ENCODE measurements at places on chromosomes 16 and 17.
A peak's percentile ranks its signal among the peaks of the same experiment; 100 is the strongest.

DNA sequence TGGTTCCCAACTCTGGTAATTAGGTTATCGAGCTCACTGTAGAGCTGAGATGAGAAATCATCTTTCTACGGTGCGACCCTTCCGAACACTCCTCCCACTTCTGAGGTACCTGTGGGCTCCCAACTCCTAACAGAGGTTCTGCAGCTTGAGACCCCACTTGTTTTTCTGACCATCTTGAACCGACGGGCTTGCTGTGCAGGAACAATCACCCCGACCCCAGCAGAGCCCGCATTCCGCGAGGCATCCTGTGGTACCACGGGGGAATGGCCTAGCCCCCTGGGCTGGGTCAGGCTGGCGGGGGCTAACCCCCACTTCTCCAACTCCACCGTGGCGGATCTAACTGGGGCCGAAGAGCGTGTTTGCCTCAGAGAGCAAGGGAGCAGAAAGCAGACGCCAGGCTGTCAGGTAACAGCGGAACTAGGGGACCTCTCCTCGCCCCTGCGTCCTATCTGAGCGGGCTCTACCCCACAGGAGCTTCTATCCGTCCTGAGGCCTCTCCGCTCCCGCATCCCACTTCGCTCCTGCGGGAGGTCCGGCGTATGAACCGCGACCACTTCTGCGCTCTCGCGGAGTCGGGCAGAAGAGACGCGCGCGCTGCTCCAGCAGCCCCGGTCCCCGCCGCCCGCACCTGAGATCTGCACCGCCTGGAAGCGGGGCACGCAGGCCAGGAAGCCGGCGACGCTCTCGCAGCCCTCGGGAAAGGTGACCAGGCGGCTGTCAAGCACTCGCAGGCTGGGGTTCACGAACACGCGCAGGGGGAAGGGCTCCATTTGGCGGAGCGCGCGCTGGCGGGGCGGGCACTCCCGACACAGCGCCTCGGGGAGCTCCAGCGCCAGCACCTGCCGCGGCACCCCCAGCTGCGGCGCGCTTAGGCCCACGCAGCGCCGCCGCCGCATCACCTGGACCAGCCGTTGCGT, 761 bp downstream of the PDF start:
- no peak for DNase-seq

DNA sequence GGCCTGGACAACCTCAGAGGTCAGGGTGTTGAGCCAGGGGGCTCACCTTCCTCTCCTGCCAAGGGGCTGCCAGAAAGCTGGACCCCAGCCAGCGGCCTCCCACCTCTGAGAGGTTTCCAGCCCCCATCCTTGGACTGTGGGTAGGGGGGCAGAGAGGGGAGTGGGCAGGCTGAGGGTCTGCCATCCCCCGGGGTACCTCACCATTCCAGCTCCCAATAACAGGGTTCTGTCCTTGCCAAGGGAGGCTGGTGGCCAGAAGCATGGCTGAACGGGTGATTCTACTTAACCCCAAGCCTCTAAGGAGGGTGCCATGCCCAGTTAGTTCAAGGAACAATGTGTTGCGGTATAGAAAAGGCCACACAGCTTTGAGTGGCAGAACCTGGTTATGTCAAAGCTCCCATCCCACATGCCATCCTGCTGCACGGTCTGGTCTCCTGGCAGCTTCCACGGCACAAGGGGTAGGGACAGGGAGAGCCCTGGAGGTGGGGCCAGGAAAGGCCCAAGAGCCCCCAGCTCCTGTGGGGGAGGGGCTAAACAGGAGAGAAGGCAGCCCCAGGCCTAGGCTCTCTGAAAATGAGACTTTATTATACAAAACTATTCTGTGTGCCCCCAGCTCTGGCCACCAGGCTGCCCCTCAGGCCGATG, 19.8 kb downstream of the B9D1 start:
- DNase-seq: no peak

GRCh38 chr16:57256601-57257395, 11.7 kb downstream of the ARL2BP start:
- no peak for DNase-seq

DNA sequence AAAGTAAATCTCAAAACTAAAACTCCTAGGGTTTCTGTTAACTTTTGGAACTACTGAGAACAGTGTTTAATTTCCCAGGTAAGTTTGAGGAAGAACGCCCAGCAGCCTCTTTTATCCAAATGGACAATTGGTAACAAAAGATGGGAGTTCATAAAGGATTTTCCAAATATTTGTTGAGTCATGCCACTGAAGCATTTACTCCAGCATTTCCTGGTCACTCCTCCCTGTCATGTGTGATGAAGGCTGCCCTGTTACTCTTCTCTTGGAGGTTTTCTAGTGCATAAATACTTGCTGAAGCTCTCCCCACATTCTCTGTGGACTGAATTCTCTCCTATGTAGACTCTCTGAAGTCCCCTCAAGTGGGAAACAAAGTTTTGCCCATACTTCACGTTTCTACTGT, 16.5 kb downstream of the ZNF75A start:
- no peak for DNase-seq

- peak; percentile 61 for DNase-seq
These were observed 32.6 kb upstream of the MEOX1 start for GRCh38 chr17:43694081-43694870.

DNA sequence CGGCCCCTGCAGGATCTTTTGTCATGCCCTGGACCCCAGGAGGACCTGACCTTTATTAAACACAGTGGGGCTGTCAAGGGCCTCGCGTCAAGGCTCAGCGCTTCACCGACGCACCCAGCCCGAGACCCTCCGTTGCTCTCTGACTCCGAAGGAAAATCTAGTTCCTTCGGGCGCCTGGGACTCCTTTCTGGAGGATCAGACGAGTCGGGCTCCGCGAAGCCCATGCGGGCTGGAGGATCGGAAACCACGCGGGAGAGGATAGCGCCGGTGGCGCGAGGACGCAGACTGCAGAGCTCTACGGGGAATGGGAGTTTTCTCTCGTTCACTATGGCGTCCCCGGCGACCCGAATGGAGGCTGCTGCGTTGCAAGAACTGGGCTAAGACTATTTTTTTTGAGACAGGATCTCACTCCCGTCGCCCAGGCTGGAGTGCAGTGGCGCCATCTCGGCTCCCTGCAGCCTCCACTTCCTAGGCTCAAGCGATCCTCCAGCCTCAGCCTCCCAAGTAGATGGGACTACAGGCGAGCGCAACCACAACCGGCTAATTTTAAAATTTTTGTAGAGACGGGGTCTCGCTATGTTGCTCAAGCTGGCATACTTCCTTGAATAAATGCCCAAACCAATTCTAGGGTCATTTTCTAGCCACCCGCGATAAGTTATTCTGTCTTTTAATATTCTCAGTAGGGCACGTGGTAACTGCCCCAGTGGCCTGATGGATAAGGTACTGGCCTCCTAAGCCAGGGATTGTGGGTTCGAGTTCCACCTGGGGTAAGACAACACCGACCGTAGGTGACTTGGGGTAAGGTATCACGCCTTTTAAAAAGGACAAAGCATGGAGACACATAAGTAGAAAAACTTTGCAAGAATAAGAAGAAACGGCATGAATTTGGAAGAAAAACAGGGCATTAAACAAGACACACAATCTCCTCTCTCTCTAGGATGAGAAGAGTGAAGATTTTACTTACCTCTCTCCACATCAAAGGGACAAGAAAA, 5.5 kb downstream of the OR1F1 start:
- DNase-seq: no peak

DNA sequence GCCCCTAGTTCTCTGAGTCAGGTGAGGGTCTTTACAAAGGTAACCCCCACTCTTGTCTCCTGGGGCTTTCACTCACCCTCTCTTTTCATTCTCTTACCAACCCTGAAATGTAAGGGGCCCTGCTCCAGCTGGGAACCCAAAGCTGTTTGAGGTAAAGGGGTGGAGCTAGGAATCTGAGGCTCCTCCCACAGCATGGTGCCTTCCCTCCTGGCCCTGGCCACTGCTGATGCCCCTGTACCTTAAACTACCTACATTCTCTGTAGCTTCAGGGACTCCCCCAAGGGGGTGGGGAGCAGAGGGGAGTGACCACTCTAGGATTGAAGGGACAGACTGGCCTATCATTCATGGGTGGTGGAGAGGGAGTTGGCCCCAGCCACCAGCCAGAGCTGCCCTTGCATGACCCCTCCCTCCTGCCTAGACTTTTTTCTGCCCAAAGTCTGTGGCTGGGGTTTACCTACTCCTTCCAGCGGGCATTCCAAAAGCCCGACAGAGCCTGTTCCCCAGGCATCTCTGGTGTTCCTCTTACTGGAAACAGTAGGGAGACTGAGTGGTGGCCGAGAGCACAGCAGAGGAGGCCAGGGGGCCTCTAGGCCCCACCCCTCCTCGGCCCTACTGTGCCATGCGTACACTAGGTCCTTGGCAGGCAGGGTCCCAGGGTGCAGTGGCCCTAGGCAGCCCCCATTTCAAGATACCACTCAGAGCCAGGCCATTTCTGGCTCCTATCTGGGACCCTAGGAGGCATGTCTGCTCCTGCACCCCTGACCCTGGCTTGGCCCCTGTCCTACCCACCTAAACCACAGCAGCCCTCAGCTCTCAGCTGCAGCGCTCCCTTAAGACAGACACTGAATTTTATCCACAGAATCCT, 9.5 kb downstream of the DOK4 start:
- no peak for DNase-seq

DNA sequence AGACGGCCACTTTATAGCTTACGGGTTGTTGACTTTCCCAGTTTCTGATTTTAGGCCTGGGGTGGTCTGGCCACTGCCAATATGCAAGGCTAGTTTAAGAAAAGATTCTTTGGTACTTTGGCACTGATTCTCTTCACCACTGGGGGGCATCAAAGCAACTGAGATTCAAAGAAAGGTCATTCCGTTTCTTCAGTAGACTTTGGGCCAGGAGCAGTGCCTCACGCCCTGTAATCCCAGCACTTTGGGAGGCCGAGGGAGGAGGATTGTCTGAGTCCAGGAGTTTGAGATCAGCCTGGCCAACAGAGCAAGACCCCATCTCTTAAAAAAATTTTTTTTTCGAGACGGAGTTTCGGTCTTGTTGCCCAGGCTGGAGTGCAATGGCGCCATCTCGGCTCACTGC, 53.0 kb downstream of the RPA1 start:
- no peak for DNase-seq

DNA sequence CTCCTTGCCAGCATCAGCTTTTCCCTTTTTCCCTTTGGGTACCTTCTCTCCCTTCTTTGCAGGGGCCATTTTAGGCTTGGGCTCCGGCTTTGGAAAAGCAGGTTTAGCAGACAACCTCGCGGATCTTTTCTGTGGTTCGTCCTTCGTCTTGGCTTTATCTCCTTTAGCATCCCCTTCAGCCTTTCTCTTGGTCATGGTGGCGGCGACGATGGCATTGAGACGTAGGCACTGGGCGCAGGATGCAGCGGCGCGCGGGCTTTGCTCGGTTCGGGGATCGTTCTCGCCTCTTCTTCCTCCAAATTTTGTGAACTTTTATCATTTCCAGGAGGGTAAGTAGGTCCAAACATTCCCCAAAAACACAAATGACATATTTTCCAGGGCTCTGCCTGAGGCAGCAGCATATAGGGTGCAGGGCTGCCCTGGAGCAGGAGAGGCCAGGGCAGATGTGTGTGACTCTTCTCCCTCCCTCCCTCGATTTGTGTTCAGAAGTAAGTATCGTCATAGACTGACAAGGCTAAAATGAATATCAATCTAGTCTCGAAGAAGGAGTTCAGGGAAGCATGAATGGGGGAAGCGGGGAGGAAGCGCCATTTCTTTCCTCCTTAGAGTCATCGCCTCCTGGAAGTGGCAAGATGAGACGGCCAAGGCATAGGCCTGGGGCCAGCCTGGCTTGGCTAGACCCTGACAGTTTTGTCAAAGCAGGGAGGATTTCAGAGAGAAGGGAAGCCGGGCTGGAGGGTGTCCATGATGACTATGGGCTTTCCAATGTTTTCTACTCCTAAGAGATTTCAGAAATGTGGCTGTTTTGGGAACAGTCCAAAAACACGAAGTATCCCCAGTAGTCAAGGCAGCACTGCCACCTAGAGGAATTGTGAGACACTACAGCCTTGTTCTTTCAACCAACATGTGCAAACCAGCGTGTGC, 13.2 kb downstream of the CHCT1 start:
- DNase-seq: peak; percentile 23

- DNase-seq: peak; percentile 88
These were observed at the start of gene JMJD6 for GRCh38 chr17:76726231-76726775. JMJD6 (minus strand) TSS chr17:76726606; CDS start chr17:76726475, 131 bp downstream.

DNA sequence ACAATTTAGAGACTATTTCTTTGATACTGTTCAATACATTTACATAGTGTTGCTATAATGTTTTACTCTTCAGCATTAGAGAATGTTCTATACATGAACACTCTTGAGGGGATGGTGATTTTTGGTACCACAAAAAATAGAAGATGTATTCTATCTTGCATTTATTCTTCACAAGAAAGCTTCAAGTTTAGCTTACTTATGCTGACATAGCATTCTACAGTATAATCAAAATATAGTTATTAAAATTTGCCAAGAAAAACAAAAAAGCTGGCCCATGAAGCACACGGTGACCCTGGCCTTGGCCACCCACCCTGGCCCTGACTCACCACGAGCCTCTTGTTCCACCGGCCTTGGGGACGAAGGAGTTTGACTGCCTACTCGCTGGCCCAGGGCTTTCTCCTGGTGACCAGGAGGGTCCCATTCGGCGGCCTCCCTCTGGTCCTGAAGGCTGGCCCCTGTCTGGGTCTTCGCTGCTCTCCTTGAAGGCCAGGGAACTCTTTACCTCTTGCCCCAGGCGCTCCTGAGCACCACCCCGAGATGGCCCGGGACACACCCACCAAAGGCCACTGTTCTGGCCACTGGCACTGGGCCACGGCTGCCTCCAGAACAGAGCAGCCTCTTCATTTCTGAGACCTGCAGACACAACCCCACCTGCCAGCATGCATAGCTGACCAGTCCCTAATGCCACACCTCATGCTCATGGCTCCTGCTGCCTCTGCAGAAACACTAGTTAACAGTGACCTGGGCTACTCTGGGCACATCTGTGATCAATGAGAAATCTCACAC, 22.5 kb upstream of the ICAM2 start:
- no peak for DNase-seq

DNA sequence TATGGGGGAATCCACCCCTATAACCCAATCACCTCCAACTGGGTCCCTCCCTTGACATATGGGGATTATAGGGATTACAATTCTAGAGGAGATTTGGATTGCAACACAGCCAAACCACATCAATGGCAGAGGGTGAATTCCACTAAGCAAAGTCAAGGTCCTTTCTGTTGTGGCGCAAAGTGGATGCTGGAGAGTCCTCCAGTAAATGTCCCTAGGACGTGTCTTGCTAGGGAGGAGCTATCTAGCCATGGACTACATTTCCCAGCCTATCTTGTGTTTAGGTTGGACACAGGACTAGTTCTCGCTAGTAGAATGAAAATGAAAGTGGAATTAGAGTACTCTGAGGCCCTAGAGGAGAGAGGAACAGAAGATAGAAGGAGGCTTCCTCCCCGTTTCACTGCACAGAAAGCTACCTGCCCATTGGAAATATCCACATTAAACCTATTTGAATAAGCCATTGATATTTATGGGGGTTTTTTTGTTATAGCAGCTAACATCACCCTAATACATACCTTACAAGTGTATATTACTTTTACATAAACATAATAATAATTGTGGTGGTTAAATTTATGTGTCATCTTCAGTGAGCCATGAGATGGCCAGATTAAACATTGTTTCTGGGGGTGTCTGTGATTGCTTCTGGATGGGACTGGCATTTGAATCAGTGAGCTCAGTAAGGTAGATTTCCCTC, 56.7 kb upstream of the ERCC4 start:
- no peak for DNase-seq

- no peak for DNase-seq
These were observed 33.2 kb upstream of the ARHGAP23 start for GRCh38 chr17:38395090-38395489.

GRCh38 chr16:20383106-20384029, 21.2 kb downstream of the PDILT start:
- DNase-seq: no peak

Measured in stimulated activated CD8-positive, alpha-beta memory T cell treated with anti-CD3 and anti-CD28 coated beads, Interleukin-4, amount 100 ng/mL, for 1 hour (primary cell).